ENCODE measurements at places on chromosomes 1 and 21.

GRCh38 chr1:69263921-69264391 is 303.8 kb upstream of the LRRC7 start:
- no peak for DNase-seq

DNA sequence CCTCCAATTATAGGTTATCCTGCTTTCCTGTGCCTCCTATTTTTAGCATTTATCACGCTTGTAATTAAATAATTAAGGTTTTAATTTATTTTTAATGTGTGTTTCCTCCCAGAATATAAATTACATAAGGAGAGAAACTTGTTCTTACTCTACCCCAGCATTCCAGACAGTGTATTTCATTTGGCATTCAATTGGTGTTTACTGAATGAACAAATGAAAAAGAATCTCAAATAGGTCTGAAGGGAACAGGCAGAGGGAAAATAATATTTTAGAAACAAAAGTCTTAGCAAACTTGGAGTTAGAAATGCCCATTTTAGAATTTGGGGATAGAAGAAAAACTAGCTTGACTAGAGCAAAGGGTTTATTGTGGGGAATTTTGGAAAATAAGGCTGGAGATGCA is 9.9 kb upstream of the RSRP1 start:
- no peak for DNase-seq

DNA sequence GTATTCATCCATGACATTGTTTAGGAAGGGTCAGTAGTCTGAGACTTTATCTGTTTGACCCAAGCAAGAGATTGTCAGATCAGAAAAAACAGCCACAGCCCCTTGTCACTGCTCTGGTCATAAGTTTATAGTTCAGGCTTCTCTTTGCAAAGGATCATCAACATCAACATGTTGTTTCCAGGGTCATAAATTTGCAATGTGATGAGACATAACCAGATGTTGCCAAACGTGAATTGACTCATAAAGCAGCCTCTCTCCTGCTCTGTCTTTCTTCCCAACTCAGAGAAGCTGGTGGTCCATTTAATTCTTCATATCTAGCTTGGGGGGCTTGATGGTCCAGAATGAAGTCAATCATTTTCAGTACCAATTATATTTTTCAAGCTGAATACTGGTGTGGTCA is 507.2 kb upstream of the PBX1 start:
- DNase-seq: no peak

DNA sequence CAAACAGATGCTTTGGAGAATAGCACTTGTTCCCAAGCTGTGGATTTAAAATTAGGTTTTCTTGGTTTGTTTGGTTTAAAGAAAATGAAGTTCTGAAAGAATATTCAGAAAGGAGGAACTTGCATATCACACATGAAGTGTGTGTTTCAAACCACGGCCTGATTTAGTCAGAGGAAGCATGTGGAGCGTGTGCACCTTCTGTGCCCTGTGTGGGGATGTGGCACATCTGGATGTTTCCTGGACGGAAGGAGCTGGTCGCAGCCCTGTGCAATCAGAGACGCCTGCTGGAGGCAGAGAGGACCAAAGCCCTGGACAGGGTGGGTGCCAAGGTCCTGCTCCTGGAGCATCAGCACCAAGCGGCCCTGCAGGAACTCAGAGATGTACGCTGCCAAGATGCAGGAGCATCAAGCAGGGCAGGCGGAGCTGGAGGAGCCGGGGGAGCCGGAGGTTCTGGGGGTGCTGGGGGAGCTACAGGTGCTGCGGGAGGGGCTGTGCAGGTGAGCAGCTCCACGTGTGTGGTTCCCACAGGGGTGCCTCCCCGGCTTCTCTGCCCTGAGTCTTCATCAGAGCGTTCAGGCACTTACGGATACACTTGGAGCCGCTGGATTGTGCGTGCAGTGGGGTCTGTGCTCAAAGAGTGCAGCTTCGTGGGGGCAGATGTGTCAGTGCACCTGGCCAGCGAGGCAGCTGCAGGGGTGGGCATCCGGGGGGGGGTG is 45.7 kb downstream of the PCNT start:
- DNase-seq: no peak

DNA sequence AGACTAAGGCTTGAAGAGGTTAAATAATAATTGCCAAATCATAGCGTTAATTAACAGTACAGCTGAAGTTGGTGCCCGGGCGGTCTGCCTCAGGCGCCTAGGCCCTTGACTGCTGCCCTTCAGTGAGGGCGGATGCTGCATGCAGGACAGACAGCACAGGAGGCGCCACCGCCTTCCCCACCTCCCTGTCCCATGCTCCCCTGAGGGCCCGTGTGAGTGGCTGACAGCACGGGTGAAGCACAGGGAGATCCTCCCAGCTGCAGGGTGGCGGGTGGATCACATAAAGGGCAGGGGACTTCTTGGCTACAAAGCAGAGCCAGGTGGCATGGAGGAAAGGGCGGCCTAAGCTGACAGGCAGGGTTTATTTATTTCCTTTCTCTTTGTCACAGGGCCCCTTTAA is 49.1 kb downstream of the DDX20 start:
- DNase-seq: no peak

- no peak for DNase-seq
These were observed 3.4 kb downstream of the TNFRSF25 start for GRCh38 chr1:6462412-6463119.

DNA sequence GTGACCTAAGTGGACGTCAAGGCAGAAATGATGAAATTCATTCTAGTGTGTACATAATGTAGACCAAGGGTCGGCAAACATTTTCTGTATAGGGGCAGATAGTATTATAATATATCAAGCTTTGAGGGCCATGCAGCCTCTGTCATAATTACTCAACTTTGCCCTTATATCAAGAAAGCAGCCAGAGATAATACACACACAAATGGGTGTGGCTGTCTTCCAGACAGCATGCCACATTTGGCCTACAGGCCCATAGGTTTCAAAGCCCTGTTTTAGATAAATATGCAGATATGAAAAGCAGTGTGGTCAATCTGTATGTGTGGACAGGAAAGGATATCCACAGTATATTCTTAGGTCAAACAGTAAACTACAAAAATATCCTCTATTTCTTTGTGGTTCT is 320.1 kb upstream of the FMN2 start:
- DNase-seq: no peak

GRCh38 chr21:34589511-34590282 is 25.2 kb downstream of the RCAN1 start:
- DNase-seq: no peak

- DNase-seq: no peak
These were observed 109.9 kb upstream of the CXADR start for GRCh38 chr21:17402937-17403336.

- DNase-seq: no peak
These were observed 9.6 kb upstream of the ADORA1 start for GRCh38 chr1:203117611-203118575.

DNA sequence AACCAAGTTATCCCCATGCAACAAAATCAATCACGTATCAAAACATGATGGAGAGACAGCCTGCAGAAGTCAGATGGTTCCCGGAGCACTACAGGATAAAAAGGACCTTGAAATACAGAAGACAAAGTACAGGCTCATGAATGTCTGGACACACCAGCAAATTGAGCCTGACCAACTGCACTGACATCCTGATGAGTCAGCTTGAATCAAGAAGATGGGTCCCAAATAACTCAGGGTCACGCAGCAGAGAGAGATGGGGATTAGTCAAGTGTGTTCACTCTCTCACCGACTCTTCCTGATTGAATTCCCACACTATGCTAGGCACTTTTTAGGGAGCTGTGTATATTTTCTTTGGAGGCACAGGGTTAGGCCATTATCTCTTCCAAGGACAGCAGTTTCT is 71.1 kb upstream of the DIRAS3 start:
- DNase-seq: no peak

- DNase-seq: no peak
These were observed 126.2 kb upstream of the LMO4 start for GRCh38 chr1:87202451-87202850.

GRCh38 chr1:78830321-78830720 is 176.2 kb downstream of the ADGRL4 start:
- no peak for DNase-seq

DNA sequence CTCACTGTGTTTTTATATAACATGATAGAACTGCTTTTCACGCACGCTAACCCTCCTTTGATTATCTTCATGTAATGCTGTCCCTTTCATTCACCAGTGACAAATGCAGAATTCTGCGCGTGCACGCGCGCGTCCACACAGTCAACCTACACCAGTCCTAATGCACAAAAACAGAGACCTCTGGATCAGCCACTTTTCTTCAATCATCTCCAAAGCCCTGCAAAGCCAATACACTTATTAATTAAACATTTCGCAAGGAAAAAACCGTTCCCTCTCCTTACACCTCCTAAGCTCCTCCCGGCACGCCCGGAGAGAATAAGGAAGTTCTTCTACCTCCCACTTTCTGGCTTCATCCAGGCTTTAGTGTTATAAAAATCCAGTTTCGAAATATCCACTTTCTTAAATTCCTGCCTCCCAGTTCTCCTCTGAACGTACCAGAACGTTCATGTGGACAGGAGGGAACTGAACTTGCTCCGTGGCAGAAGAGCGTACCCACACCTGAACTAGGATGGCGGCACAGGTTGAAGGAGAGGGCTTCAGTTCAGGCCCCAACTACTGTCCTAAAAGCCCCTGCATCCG is 4.6 kb downstream of the LMX1A start:
- no peak for DNase-seq

GRCh38 chr1:33346927-33347649 is 26.2 kb upstream of the A3GALT2 start:
- no peak for DNase-seq

GRCh38 chr1:119108988-119109387 is 31.5 kb downstream of the WARS2 start:
- DNase-seq: no peak

- DNase-seq: no peak
These were observed 62.3 kb upstream of the SLC25A33 start for GRCh38 chr1:9476790-9477463.

- DNase-seq: no peak
These were observed 88.1 kb downstream of the GPATCH2 start for GRCh38 chr1:217542837-217543236.

GRCh38 chr1:84756455-84757082 is 66.3 kb upstream of the SSX2IP start:
- DNase-seq: no peak

DNA sequence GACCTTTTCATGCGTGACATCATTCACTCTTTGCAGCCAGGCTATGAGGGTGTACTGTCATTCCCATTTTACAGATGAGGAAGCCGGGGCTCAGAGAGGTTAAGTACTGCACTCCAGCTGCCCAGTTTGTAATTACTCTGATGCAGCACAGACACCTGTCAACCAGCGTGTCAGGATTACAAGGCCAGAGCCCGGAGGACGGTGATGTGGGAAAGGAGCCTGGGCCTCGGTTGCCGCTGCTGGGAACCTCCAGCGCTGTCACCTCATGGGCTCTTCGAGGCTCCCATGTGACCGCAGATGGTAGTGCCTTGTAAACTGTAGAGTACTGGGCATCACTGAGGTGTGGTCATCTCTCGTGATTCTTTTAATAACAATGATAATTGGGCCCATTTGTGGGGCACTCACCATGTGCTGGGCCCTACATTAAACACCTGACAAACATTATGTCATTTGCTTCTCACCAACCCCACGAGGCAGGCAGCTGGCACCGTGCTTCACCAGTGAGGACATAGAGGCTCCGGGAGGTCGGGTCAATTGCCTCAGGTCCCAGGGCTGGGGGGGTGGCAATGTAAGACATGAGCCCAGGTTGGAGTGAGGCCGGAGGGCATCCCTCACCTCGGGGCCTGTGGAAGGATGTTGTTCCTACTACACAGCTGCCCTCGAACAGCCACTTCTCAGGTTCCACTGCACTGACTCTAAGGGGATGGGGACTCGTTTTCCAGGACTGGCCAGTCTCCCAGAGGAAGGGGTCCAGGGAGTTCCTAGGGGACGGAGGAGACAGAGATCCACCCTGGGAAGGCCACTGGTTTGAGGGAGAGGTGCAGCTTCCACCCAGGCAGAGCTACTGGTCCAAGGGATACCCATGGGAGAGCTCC is 42.8 kb upstream of the PADI1 start:
- DNase-seq: no peak

GRCh38 chr1:94063379-94063778 is 57.6 kb downstream of the ABCA4 start:
- DNase-seq: no peak

DNA sequence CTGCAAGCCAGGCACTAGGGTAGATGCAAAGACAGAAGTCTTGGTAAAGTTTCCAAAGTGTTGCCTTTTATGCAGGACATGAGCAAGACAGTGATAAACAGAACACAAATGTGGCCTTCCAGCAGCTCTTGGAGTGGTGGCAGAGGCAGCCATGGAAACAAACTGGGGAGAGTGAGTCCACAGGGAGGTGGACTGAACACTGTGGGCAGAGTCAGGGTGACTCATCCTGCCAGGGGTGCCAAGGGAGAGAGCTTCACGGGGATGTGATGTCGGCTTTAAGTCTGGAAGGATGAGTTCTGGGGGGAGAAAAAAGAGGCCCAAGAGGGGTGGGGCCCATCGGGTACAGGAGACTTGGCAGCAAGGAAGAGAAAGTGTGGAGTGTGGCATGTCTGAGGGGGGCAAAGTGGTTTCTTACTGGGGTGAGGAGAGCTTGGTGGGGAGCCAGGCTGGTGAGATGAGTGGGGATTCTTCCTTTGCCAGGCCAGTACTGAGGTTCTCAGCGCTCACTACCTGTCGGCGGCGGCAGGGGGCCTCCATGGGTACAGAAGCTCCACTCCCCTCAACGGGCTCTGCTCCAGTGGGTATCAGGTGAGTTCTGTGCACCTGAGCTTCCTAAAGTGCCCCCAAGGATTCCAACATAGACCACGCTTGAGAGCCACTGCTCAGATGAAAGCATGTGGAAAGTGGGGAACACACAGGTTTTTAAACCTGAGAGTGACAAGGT is 41.8 kb downstream of the KIAA0040 start:
- no peak for DNase-seq

DNA sequence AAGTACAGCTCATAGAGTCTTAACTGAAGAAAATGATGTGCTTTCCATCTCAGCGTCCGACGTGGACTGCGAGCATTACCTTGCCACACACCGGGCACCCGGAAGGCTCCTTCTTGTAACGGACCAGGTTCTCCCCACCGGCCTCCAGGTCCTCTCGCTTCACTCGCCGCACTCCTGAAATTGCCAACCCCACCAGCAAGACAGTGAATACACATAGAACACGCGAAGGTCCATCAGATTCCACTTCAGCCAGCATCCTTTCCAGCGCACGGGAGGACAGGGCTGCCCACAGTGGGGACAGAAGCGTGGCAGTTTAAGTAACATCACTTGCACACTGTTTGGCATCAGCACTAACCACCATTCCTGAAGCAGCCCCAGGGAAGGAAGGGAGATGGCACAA is 53.3 kb downstream of the PRDM15 start:
- no peak for DNase-seq

- no peak for DNase-seq
These were observed 7.9 kb upstream of the SMIM12 start for GRCh38 chr1:34867415-34867814.

DNA sequence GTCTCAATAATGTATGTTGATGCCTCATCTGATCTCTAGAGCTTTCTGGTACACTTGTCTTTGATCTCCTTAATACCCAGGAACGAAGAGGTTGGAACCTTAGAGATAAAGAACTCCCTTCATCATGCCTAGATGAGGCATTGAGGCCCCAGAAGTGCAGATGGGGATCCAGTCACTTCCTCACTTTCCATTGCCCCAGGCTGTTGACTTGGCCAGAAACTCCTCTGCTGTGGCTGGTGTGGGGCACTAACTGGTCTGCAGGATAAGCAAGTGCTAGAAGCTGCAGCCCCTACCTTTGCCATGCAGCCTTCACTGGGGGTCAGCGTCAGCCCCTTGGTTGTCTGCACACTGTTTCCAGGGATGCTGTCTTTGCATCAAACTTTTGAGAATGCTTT is 49.9 kb downstream of the STUM start:
- DNase-seq: no peak

- DNase-seq: no peak
These were observed 396.7 kb upstream of the DAB1 start for GRCh38 chr1:57820356-57821095.
